ENCODE measurements at places on chromosomes 6 and 20.

GRCh38 chr6:133528566-133528965 lies 287.4 kb downstream of the EYA4 start:
- DNase-seq = no peak

- peak; percentile 77 for DNase-seq
Observed at GRCh38 chr20:34680586-34681175, 3.8 kb upstream of the PIGU start.

DNA sequence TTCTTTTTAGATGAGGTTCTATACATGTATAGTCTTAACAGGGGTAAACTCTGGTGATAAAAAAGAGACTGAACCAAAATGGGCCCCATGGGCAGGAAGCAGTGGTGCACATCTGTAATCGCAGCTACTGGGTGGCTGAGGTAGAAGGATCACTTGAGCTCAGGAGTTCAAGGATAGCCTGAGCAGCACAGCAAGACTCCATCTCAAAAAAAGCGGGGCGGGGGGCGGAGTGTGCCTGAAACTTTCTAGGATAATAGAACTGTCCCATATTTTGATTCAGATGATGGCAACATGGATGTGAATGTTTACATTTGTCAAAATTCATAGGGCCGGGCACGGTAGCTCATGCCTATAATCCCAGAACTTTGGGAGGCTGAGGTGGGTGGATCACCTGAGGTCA lies 48.8 kb upstream of the TAF8 start:
- DNase-seq = no peak

DNA sequence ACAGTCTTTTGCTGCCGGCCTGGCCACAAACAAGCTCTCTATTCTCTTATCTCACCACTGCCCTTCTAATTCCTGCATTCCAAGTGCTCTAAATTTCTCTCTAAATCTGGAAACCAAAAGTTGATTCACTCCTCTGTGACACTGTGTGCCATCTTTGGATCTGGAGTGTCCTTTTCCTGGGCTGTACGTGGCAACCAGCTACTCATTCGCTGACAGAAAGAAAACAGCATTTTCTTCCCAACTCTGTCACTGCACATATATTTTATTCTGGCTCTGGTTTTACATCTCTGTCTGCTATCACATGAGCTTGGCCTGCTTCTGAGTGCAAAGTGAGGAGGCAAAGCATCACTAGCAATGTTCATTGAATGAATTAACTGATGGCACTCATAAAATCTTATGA lies 397.2 kb upstream of the MAP3K7 start:
- DNase-seq = no peak

GRCh38 chr6:29763491-29764289 lies 40.5 kb downstream of the HLA-F start:
- no peak for DNase-seq

- peak; percentile 96 for DNase-seq
Observed at GRCh38 chr6:43630980-43631619, 2.0 kb upstream of the GTPBP2 start.

DNA sequence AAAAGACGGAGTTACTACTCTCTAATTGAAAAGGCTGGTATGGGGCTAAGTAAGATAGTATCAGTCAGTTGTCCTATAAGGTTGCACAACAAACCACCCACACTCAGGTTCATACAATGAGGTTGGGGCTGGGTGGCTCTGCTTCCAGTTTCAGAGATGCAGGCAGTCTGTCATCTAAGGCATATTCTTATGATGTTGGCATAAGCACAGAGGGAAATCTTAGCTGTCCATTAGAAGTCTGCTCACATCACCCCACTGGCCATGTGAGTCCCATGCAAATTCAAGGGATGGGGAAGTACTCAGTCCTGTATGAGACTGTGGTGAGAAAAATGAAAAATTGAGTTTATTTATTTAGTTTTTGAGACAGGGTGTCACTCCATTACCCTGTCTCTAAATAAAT lies 118.6 kb downstream of the LAMP5 start:
- DNase-seq = peak; percentile 4

DNA sequence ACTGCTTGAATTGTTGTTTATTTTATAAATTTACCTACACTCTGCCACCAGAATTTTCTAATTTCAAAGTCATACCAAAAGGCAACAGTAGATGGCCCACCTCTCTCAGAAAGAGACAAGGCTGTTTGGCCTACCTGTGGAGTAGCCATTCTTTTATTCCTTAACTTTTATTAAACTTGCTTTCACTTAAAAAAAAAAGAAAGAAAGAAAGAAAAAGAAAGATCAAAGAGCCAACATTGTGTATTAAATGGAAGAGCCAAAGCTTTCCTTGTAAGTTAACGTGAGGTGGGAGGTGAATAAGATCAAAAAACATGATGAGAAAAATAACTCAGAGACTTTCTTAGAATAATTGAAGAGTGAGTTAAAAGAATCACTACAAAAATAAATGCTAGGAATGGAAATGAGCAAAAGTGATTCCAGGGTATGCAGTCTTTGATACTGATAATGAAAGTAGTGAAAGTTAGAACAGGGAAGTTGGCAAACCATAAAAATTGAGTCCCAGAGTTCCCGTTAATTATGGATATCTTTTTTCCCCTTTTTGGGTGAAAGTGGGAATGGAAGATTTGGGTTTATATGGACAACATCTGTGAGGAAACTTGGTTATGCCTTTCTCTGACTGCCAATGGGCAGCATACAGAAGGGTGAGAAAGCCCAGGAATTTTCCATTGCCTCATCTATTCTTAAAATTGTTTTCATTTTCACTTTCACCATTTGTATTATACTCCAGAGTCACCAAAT lies 35.9 kb upstream of the MYB start:
- peak; percentile 82 for DNase-seq

- DNase-seq = no peak
Observed at GRCh38 chr6:163688739-163689362, 274.3 kb downstream of the QKI start.

DNA sequence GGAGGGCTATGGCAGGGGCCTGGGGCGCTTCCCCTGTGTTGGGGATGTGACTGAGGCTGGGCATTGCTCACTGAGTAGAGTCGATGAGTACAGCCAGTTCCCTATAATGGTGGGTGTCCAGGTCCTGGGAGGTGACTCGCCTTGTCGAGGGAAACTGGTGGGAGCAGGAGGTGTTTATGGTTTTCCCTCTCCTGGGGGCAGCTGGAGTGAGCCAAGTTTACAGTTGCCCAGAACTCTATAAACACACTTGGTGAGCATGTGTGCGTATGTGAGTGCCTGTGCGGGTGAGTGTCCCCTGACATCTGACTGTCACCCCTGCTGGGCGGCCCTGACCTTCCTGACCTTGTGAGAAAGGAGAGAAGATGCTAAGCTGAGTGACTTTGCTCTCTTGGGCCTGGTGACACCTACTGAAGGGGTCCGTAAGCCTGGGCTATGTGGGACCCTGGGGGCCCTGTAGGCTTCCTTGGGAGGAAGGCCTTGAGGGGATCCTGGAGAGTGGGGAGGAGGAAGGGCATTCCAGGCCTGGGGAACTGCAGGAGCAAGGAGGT lies 65.9 kb downstream of the VEGFA start:
- DNase-seq = no peak

GRCh38 chr6:20159098-20159497 lies 53.2 kb downstream of the MBOAT1 start:
- no peak for DNase-seq

GRCh38 chr6:56625356-56625755 lies 17.3 kb downstream of the DST start:
- DNase-seq = no peak

DNA sequence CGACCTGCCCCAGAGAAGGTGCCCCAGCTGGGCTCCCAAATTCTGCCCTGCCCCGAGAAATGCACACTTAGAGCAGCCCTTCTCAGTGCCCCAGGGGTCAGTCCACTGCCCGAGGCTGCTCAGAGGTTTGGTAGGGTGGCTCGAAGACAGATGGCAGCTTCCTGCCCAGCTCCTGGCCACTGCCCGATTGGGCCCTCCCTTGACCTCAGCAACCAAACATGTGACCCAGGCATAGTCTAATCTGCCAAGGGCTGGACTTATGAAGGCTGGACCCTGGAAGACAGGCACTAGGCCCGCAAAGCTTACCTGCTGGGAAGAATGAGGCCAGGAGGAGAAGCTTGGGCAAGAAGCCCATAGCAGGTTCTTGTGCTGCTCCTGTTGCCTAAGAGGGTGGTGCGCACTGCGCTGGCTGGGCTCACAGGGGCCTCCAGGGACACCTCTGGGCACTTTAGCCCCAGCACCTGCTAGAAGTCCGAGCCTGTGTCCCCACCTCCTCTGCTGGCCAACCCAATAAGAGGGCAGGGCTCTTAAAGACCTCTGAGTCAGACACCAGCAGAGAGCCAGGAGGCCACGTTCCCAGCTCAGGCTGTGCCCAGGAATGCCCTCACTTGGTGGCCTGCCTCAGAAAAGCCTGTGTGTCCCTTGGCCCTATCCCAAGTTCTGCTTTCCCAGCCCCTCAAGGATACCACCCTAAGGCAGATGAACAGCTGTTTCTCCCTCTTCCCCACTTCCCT lies 5.5 kb downstream of the SIGLEC1 start:
- no peak for DNase-seq

DNA sequence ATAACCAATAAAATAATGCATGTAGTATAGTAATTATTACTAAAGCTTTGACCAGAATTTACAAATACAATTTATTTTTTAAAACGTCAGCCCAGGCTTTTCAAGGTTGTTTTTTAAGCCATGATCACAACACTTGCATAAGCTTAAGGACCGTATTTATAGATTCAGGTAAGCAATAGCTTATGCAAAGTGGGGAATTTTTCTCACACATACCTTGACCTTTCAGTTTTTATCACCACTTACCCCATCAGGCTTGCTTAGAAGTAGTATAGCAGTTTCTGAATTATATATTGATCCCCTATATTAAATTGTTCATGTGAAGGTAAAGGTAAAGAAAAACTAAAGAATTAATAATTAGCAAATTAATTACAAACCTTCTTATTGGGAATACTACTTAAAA lies 232.3 kb upstream of the FKBP1C start:
- no peak for DNase-seq

DNA sequence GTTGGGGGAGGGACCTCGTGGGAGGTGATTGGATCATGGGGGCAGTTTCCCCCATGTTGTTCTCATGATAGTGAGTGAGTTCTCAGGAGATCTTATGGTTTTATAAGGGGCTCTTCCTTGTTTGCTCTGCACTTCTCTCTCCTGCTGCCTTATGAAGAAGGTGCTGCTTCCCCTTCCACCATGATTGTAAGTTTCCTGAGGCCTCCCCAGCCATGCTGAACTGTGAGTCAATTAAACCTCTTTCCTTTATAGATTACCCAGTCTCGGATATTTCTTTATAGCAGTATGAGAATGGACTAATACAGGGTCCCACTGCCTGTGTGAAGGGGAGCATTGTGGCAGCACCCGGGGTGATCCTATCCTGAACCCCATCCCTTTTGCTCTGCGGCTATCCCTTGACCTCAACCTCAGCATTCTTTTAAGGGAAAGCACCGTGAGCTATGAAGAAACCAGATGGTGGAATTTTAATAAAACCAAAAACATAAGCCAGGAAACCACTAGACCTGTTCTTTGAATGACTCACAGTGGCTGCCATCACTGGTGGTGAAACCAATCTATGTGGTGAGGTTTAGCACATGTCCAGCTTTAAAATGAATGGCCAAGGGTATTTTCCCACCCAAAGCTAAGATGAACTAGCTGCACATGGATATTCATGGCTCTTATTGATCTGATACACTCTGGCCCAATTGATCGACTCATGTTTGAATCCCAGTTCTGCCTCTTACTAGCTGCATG lies 62.2 kb downstream of the ZDHHC14 start:
- no peak for DNase-seq

DNA sequence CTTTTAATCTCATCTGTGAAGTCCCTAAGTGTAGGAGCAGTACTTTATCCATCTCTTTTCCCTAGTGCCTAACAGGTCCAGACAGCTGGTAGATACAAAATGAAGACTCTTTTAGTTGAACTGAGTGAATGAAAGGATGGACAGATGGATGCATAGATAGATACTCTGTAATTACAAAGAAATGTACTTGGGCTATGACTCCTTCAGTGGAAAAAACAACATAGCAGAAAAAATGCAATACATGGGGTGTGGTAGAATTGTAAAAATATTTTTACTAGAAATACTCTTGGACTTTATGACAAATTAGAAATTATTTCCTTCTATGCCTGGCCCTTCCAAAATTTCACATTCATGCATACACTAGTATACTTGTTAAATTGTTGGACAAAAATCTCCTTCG lies 29.3 kb downstream of the KCNQ5 start:
- no peak for DNase-seq

- DNase-seq = no peak
Observed at GRCh38 chr6:112695001-112695400, 347.9 kb downstream of the RFPL4B start.

- no peak for DNase-seq
Observed at GRCh38 chr6:47381036-47381435, 71.3 kb upstream of the TNFRSF21 start.

- no peak for DNase-seq
Observed at GRCh38 chr6:55704421-55704820, 125.4 kb upstream of the HMGCLL1 start.

- no peak for DNase-seq
Observed at GRCh38 chr6:110938171-110938570, 20.3 kb upstream of the GTF3C6 start.

DNA sequence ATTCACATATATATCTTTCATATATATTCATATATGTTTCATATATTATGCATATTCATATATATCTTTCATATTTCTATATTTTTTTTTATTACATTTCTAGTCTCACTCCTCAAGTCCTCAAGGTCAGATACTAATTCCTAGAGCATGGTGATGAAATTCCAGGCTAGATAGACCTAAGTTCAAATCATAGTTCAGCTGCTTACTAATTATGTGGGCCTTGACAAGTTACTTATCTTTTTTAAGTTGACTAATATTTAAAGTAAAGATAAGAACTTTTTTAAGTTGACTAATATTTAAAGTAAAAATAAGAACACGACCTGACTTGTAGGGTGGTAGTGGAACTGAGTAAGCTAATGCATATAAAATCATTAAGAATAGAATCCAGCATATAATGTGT lies 495.6 kb upstream of the MAN1A1 start:
- DNase-seq = no peak

DNA sequence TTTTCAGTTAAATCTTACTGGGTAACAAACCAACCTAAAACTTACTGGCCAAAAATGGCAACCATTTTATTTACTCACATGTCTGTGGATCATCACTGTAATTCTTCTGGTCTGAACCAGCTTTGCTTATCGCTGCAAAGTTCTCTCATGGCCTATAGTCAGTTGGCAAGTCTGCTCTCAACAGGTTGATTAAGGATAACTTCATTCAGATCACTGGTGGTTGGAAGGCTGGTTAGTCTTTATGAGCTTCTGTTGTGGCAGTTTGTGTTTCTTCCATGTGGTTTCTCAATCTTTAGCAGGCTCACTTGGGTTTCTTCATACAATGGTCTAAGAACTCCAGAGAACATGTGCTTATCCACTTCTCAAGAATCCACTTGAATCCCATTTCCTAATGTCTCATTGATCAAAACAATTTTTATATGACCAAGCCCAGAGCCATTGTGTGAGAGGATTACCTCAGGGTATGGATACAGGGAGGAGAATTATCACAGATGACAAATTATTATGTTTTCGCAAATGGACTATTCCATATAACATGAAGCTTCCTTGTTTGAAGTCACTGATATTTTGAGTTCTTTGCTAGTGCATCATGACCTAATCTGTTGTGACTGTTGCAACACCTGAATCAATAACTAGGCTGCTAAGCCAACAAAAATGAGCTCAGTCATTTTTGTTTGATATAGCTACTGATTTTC lies 155.4 kb upstream of the BMP2 start:
- no peak for DNase-seq
